Stimulated activated naive CD4-positive, alpha-beta T cell treated with Interleukin-2 at 50 U/mL for 16 hours (primary cell): ENCODE measurements at places on chromosomes 5 and 9.

GRCh38 chr5:172542651-172543131 lies 88.4 kb upstream of the SH3PXD2B start:
- DNase-seq = no peak

DNA sequence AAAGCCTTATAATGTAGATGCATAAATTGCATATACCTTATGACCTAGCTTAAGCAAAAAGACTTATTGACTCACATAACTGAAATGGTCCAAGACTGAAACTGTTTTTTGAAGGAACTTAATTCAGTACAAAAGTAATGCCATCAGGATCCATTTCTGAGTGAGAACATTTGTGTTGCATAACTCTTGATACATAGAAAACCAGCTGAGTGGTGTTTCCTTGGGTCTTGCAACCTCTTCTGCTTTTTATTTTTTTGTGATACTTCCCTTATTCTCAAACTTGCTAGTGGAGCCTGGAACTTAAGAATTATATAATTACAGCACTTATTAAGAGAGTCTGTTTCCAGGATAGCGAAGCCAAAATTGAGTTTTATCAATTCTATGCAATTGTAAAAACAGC lies 272.0 kb downstream of the MAN2A1 start:
- DNase-seq = no peak

GRCh38 chr9:4290427-4290837 lies 9.4 kb downstream of the GLIS3 start:
- no peak for DNase-seq

DNA sequence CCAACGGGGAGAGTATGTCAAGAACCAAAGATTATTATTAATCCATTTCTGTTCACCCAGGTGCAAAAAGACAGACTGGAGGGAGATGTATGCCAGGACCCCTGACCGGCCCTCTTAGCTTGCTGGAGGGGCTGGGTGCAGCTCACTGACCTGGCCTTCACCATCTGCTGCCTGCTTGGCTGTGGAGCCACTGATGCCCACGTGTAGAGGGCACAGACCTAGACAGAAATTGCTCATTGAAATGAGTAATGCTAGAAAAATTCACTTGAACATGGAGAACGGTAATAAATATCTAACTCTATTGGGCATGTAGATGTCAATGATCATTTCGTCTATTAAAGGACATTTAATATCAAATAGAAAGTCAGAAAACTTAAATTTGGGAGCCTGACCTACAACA lies 58.8 kb upstream of the ERCC6L2 start:
- no peak for DNase-seq

DNA sequence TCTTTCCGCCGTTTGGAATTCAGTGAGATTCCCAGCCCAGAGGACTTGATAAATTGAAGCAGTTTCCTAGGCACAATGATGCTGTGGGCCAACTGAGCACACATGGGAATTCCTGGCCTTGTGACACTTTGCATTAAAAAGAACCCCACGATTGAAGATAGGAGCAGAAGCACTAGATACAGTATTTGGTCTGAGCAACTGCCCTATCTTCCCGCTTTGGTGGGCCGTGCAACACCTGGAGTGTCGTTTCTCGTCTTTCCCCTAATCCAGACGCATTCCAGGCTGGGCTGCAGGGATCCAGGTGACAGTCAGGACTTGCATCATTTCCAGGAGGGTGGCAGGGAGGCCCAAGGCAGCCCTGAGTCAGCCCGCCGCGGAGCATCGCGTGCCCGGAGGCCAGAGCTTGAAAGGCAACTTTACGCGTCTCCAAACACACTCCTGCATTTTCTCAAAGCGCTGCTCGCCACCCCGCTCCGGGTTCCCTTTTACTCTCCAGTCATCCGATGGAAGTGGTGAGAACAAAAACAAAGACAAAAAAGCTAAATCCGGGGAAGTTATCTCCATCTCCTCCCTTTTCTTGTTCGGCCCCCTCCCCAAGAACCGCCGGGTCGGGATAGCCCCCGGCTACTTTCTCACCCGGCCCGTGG lies 753 bp upstream of the STC2 start:
- DNase-seq = no peak

DNA sequence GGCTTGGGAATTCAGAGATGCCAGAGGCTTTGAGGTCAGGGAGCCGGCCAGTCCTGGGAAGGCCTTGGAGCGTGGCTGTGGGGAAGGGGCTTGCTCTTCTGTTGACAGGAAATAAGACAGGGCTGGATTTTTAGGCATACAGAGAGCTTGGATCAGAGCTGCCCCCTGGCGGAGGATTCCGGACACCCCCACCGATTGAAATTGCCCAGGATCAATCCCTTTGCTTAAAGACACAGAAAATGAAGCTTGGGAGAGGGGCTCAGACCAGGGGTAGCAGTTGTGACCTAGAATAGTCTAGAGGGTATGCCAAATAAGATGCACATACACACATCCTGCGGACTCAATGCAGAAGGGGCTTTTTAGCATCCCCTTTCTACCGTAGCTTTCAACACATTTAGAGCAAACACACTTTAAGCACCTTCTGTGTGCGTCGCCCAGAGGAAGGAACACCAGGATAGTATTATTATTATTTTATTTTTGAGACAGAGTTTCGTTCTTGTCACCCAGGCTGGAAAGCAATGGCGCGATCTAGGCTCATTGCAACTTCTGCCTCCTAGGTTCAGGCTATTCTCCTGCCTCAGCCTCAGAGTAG lies 1.7 kb upstream of the NTMT1 start:
- DNase-seq = peak; percentile 66

DNA sequence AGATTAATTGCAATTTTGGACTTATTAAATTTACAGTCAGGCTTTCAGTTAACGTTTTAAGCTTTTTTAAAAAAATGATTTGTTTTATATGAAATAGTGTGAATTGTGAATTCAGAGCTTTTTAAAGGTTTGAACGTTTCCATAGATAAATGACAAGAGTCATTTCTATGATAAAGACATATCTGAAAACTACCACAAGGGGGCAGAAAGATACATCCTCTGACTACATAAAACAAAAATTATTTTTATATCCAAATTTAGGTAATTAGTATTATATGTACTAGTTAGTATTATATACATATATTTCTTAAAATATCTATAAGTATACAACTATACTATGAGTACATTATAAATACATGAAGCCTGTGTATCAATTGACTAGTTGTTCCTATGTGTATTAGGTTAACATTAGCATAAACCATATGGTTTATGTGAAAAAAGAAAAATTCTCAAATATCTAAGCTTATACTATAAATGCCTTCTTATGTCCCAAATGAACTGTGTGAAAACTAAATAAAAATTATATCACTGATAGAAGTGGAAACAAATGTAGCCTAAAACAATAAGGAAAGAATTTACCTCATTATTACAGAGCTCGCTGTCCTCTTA lies 155.2 kb downstream of the MEF2C start:
- no peak for DNase-seq

GRCh38 chr5:17944046-17944445 lies 309.8 kb downstream of the TAF11L14 start:
- no peak for DNase-seq

DNA sequence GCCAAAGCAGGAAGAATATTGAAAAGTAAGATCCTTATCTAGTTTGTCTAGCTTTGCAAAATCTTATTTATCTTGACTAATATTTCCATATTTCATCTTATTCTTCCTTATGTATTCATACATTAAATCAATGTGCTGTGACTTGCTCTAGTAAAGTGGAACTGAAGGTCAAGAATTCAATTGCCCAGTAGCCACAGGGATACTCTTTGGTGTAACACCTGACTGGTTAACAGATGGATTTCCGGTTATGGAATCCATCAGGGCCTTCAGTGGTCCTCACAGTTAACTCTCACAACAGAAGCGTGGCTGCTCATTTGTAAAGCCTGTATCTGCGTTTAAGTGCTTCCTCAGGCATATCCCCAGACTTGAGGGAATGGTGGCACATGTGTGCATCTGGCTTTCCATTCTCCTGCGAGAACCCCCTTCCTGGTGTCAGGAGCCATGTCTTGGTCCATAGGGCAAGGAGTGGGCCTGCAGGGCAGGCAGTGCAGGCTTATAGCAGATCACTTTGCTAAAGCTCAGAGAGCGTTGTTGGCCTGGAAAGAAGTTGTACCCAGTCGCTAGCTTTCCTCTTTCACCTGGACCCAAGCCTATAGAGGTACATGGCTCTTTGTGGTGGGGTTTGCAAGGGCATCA lies 99.2 kb downstream of the HSPA4 start:
- DNase-seq = no peak

DNA sequence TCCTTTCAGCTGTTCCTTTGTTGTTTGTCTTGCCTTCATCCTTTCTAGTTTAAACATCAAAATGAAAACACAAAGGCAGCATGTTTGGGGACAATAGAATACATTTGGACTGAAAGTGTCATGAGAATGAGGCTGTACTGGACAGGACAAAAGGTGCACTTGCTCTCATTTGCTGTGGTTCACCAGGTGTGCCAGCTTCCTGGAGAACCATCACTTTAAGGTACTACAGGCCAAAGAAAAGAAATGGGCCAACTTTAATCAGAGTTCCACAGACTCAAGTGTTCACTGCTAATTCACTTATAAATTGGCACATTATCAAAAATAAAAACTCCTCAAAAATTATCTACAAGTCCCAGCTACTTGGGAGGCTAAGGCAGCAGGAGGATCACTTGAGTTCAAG lies 53.8 kb downstream of the ABHD17B start:
- no peak for DNase-seq

DNA sequence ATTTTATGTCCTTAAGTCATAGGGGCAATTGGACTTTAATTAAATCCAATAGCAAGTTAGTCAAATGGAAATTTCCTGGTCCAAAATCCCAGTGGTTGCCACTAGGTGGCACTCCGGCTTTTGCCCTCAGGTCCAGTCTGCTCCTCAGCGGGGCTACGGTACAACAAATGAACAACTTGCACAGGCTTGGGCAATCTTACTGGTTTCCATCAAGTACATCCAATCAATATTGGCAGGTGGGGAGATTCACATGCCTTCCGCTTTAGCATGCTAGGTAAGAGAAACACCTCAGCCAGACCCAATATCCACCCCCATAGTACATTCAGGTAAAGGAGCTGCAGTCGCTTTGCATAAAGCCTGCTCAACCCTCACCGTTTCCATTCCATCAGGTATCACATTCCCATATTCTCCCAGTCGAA lies 6.3 kb upstream of the MXD3 start:
- peak; percentile 59 for DNase-seq

DNA sequence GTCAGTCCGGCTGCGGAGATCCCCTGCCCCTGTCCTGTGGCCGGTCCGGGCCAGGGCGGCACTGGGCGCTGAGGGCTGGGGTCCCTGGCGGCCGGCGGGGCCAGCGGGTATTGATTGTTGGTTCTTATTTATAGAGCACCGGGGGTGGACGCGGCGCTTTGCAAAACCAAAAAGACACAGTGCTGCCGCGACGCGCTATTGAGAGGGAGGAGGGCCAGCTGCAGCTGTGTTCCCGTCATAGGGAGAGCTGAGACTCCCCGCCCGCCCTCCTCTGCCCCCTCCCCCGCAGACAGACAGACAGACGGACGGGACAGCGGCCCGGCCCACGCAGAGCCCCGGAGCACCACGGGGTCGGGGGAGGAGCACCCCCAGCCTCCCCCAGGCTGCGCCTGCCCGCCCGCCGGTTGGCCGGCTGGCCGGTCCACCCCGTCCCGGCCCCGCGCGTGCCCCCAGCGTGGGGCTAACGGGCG lies 2.5 kb downstream of the LRRC26 start:
- no peak for DNase-seq

DNA sequence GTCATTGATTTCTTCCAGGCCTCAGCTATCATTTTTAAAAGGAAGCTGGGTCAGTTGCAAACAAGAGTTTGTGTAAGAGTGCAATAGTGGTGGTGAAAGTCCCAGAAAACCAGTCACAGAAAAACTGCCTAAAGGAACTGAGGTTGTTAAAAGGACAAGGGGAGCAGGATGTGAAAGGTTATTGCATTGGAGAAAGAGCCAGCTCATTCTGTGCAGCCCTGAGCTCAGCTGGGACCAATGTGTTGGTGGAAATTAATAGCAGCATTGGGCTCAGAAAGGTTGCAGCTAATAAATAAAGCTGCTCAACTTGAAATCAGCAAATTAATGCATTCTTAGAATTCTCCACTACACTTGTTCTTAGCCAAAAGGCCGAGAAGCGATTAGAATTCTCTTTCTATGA lies 34.9 kb downstream of the NREP start:
- DNase-seq = no peak

GRCh38 chr5:16260000-16260399 lies 80.4 kb upstream of the MARCHF11 start:
- no peak for DNase-seq

DNA sequence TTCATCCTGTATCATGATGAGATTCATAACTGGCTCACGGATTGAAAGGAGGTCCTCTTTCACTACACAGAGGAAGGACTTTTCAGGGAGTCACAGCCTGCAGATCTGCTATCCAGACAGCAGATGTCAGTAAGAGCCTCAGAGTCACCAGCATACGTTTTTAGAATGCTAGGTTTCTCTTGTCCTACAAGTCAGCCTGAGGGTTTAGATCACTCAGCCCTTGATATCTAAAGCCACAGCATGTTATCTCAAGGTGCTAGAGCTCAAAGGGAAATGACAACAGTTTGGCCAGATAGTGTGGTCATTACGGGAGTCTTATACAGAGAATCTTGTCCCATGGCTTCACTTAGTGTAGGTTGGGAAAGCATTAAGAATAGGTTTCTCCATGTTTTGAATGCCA lies 30.9 kb upstream of the SLC46A2 start:
- DNase-seq = no peak

DNA sequence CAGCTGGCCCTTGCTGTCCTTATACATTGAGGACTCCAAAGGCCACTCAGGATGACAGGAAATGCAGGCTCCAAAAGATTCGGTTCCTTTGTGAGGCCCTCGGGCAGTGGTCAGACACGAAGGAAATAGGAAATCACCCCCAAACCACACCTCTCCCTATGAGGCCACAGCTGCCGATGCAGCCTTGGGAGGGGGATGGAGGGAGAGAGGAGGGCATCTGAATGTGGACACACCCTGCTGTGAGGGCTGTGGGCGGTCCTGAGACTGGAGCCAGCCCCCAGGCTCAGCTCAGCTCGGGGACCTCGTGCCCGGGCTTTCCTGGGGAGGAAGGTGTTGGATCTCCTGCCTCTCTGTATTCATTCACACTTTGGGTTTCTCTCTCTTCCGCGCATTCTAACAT lies 2.7 kb upstream of the CLPTM1L start:
- no peak for DNase-seq

- no peak for DNase-seq
Measured at GRCh38 chr9:15927161-15927560, 374.3 kb downstream of the CCDC171 start.

- DNase-seq = no peak
Measured at GRCh38 chr5:116696366-116696765, 121.7 kb upstream of the SEMA6A start.
